Cardiac fibroblast (primary cell): ENCODE measurements at places on chromosomes 7 and 10.

DNA sequence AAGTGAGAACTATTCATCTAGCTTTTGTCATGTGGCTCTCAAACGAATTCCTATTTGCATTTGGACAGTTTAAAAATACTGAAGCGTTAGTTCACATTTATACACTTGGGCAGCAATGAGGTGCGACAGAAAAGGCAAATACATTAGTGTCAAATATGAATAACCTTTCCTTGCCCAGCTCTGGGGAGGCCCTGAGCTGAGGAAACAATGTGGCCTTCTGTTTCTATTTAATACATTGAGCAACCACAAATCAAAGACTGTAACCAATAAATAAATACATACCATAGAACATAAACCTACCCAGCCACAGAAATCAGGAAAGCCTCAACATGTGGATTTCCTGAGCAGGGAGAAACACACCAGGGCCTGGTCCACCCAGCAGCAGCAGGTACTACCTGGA lies 585.2 kb downstream of the PARD3 start:
- no peak for DNase-seq

- DNase-seq: no peak
These were observed 23.9 kb upstream of the CALN1 start for GRCh38 chr7:72435925-72436480.

DNA sequence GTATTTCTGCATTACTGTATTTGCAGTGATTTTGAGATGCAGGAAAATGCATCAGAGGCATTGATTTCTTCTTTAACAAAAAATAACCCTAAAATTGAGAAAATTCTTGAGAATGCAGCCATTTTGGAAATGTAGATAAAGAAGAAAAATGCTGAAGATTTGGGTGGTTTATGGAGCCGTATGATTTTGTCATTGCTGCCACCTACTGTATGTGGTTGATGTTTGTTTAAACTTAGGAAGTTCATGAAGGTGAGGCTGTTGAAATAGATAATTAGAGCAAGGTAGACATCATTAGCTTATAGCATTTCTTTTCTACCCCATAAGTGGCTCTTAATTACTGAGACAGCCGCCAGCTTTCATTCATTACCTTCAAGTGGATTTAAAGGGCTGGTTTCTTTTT lies 92.1 kb upstream of the SAMD8 start:
- peak; percentile 61 for DNase-seq

DNA sequence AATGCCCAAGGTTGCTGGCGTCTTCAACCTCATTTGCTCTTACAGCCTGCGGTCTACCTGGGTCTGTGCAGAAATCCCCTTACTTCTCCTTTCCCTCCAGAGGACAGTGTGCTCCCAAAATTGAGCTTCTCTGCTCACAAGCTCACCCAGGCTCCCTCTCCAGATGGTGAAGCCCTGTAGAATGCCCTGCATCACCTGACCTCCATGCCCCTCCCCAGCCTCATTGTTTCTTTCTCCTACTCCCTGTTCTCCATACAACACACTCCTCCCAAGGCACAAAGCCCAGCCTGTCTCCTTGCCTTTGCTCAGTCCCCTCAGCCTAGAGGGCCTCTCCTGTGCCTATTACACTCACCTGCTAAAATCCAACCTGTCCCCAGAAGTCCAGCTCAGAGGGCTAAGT lies 3.5 kb downstream of the CRHR2 start:
- no peak for DNase-seq

- DNase-seq: peak; percentile 57
These were observed 129.8 kb downstream of the CUBN start for GRCh38 chr10:16999665-17000451.

- no peak for DNase-seq
These were observed 32.2 kb downstream of the CALML5 start for GRCh38 chr10:5467207-5467535.

DNA sequence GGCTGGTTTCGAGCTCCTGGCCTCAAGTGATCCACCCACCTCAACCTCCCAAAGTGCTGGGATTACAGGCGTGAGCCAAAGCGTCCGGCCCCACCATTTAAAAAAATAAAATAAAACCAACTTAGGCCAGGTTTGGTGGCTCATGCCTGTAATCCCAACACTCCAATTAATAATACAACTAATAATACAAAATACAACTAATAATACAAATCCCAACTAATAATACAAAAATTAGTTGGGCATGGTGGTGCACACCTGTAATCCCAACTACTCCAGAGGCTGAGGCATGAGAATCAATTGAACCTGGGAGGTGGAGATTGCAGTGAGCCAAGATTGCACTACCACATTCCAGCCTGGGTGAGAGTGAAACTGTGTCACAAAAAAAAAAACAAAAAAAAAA lies 27.6 kb downstream of the CEP41 start:
- DNase-seq: no peak

DNA sequence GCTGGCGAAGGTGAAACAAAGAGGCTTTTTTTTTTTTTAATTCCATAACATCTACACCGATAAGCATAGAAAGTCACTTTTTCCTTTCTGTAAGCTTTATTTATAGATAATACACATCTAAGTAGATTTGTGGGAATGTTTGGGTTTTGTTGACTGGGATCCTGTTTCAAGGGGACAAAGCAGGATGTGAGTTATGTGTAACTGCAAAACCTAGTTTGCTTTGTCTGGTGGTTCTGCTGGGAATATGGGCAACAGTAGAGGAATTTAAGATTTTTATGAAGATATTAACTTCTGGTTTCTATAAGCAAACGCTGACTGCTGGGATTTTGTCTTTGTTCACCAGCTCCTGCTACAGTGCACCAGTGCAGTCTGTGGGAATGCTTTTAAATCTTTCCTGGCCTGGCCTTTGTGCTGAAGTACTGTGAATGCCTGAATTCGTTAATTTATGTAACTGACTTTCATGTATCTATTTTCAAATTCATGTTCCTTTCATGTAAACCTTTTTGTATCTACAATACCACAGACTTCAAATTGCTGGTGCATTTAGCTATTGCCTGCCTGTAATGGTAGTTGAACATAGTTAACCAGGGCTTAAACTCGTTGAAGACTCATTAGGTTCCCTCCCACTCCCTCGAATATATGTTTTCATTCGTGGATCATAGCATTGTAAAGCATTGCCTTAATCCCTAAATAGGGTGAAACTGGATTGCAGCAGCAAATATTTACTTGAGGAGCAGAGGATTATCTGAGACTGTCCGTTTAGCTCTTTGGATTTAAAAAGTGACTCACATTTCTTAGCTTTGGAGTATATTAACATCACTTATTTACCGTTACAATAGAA lies 1.5 kb downstream of the KLHL7 start:
- peak; percentile 14 for DNase-seq

- no peak for DNase-seq
These were observed 85.2 kb upstream of the ZMIZ1 start for GRCh38 chr10:78983608-78984007.

GRCh38 chr10:131252567-131253276 lies 58.8 kb downstream of the TCERG1L start:
- no peak for DNase-seq

- DNase-seq: no peak
These were observed 13.6 kb upstream of the CUBN start for GRCh38 chr10:17143055-17143690.

DNA sequence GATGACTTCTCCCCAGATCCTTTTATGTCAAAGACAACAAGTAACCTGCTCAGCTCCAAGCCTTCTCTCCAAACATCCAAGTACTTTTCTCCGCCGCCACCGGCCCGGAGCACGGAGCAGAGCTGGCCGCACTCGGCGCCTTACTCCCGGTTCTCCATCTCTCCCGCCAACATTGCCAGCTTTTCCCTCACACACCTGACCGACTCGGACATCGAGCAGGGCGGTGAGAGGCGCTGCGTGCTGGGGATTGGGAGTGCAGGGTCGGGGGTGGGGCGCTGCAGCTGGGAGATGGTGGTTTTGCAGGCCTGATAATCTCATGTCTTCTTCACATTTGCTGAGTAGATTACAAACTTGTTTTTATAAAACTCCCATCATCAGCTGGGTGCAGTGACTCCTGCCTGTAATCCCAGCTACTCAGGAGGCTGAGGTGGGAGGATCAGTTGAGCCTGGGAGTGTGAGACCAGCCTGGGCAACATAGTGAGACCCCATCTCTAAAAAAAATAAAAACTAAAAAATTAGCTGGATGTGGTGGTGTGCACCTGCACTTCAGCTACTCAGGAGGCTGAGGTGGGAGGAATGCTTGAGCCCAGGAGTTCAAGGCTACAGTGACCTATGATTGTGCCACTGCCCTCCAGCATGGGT lies 7.2 kb upstream of the BHLHA15 start:
- no peak for DNase-seq

- DNase-seq: no peak
These were observed 110.8 kb downstream of the TPK1 start for GRCh38 chr7:144725070-144725469.

DNA sequence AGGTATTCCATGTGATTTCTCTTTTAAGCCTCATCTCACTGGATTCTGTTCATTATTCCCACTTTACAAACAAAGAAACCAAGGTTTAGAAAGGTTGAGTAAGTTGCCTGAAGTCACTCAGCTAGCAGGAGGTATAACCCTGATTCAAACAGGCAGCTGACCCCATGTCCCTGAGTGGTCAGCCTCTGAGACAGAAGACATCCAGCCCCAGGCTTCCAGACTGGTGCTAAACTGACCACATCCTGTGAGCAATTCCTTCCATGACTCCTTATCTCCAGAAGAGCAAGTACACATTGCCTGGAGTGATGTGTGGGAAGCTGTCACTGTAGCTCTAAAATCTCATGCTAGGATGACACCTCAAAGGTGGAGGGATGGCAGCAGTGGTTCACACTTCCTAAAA lies 3.7 kb downstream of the PLPP4 start:
- peak; percentile 77 for DNase-seq

GRCh38 chr7:105691082-105691679 lies 109.9 kb upstream of the EFCAB10 start:
- peak; percentile 65 for DNase-seq

DNA sequence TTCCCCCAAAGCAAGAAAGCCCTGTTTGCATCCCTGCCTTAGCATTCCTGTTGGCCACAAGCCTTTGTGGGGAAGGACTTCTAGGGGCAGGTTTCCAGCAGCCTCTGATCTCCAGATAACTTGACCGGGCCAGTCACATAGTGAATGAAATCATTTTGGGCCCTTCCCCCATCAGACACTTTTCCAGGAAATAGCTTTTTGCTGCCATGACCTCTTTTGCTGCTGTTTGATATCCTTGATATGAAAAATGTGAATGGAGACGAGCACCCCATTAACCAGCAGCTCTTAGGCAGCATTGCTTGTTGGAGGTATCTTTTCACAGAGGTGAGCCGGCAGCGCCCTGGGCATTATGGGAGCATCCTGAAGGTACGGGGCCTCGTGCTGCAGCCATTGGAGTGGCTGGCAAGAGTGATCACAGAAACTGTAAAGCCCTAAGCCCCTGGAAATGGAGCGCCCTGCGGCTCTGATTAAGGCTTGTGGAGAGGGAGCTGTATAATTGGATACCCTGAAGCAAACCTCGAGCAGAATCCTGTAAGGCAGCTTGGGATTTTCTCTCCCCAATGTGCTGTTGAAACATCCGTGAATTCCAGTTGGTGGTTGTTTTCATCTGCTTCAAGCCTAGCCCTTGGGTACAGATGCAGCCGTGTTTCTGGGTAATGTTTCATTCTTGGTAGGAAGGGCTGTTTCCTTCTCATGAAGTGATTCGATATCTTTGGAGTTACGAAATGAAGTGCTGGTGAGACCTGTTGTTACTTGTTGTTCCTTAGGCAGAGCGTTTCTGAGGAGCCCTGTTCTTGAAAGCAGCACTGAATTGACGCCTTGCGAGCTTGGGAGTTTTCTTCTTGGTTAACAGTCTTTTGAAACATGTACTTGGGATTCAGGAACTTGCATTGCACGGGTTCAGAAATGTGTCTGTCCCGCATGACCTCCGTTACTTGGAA lies 179.0 kb downstream of the PTEN start:
- DNase-seq: peak; percentile 52

DNA sequence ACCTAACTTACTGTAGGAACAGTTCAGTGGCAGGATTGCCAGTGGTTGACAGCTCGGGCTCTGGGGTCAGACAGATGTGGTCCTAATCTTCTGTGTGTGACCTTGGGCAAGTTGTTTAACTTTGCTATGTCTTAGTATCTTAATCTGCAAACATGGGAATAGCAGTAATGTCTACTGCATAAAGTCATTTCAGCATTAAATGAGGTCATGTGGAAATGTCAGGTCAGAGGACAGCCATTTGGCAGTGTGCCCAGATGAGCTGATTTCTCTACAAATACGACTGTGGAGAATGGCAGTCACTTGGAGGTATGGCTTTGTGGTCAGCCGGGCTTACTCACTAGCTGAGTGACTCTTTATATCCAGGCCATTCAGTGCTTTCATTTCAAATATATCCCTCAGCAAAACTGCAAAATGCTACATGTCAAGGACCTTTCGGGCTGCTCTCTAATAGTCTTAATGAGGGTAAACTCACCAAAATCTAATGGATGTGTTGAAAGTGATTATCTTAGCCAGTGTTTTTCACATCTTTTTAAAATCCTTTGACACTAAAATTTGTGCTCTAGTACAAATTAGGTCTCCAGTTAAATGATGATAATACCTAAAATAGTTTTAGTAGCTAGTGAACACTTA lies 171.4 kb downstream of the ST7 start:
- peak; percentile 85 for DNase-seq

- DNase-seq: no peak
These were observed 83.9 kb downstream of the CDH23 start for GRCh38 chr10:71480662-71481061.

DNA sequence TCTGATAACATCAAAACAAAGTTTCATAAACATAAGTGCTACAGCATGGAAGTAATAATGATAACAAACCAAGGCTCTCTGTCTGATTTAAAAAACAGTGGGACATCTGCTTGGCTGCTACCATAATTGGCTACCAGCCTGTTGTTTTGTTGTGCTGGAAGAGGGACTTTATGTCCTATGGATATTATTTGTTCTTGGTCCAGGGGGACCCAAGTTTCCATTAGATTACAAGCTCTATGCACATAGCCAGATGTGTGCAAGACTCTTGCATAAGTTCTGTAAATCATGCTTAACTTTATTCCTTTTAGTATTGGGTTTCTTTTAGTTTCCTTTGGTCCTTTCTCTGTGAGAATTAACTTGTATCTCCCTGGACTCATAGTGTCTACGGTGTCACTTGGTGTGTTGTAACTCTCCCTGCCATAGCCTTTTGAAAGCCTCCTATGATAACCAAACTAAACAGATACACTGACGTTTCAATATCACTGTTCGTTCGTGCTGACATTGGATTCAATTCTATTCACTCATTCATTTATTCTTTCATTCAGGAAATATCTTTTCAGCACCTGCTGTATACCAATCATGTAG lies 41.4 kb upstream of the CD36 start:
- peak; percentile 15 for DNase-seq

DNA sequence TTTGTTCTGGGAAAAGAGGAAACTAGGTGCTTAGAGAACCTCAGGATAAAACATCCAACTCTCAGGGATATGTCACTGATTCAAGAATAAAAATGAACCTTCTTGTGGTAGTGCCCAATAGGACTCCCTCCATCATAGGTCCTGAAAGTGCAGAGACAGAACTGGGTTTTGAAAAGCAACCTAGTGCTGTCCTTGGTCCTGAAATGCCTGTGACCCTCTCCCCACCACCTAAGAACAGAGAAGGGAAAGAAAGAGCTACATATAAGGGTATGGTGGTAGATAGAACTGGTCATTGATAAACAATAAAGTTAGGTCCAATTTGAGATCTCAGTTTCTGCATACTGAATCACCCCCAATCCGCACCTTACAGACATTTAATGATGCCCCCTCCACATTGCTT lies 953.3 kb downstream of the XPNPEP1 start:
- DNase-seq: no peak

GRCh38 chr10:30027057-30028005 lies 32.1 kb downstream of the JCAD start:
- DNase-seq: no peak
